ENCODE measurements at places on chromosomes 5 and 9. TPM values are rescaled to one million over a fixed set of nuclear protein-coding genes. Genes with fewer than 3 reads are reported as not detected.

The KLHL3 gene
- total RNA-seq = 3.3 TPM

The FUT7 gene
- 0.21 TPM for total RNA-seq

The REEP2 gene
- 0.22 TPM for total RNA-seq

The RPL7A gene
- total RNA-seq = 1,828 TPM

The WNT8A gene
- total RNA-seq = not detected

The SPINK13 gene
- total RNA-seq = not detected

The C9 gene
- total RNA-seq = not detected

The CDC25C gene
- 1.1 TPM for total RNA-seq

The FLT4 gene
- total RNA-seq = 13.5 TPM

The SOHLH1 gene
- not detected for total RNA-seq

The PRLR gene
- 1.5 TPM for total RNA-seq

The FAM78A gene
- 2.9 TPM for total RNA-seq

The TMOD1 gene
- 13.4 TPM for total RNA-seq

The ZSWIM6 gene
- 12.4 TPM for total RNA-seq

The DBN1 gene
- total RNA-seq = 11.9 TPM

The TICAM2 gene
- 2.7 TPM for total RNA-seq

The HAVCR1 gene
- total RNA-seq = not detected

The HAND1 gene
- not detected for total RNA-seq

The SLC25A2 gene
- 0.29 TPM for total RNA-seq

The MRPS2 gene
- 35.2 TPM for total RNA-seq

The ZDHHC11 gene
- total RNA-seq = 1.8 TPM

The TMEM171 gene
- 6.2 TPM for total RNA-seq

The FBP1 gene
- total RNA-seq = 1.7 TPM

The SH3TC2 gene
- total RNA-seq = 2.5 TPM

The CCL27 gene
- not detected for total RNA-seq

The ACSL6 gene
- total RNA-seq = 3.2 TPM

The NEUROG1 gene
- not detected for total RNA-seq

The FNIP1 gene
- 22.6 TPM for total RNA-seq

The CDH9 gene
- total RNA-seq = not detected

The TPM2 gene
- total RNA-seq = 1,148 TPM

The AGTPBP1 gene
- total RNA-seq = 3.7 TPM

The LCN10 gene
- 0.64 TPM for total RNA-seq

Measured in esophagus squamous epithelium (tissue), 5 donors.